ENCODE measurements at places on chromosomes 16 and 17.

- DNase-seq: no peak
- H3K27me3 ChIP-seq: no peaks in the 10 kb centered on the region
- peak overlapping the region; percentile 82 for H3K27ac ChIP-seq
These were observed 274.0 kb downstream of the PHKB start for GRCh38 chr16:47734987-47735594.

- H3K4me3 ChIP-seq: no peak overlapping the region
- H3K27ac ChIP-seq: no peak overlapping the region
- H3K36me3 ChIP-seq: no peaks in the 10 kb centered on the region
- no peaks in the 10 kb centered on the region for H3K27me3 ChIP-seq
These were observed 405.9 kb downstream of the SHISA9 start for GRCh38 chr16:13307255-13307654.

GRCh38 chr16:13150181-13150885, 248.9 kb downstream of the SHISA9 start:
- no peak for DNase-seq
- H3K27ac ChIP-seq: no peak overlapping the region
- H3K36me3 ChIP-seq: no peaks in the 10 kb centered on the region
- no peaks in the 10 kb centered on the region for H3K4me1 ChIP-seq
- H3K27me3 ChIP-seq: peaks cover 3% of the 10 kb centered on the region

GRCh38 chr17:2302778-2303203, 794 bp downstream of the SMG6 start:
- peak overlapping the region; percentile 96 for H3K27ac ChIP-seq
- H3K4me3 ChIP-seq: peak overlapping the region; percentile 87
- H3K36me3 ChIP-seq: peaks cover 11% of the 10 kb centered on the region
- H3K4me1 ChIP-seq: peaks cover 9% of the 10 kb centered on the region
- no peaks in the 10 kb centered on the region for H3K27me3 ChIP-seq

DNA sequence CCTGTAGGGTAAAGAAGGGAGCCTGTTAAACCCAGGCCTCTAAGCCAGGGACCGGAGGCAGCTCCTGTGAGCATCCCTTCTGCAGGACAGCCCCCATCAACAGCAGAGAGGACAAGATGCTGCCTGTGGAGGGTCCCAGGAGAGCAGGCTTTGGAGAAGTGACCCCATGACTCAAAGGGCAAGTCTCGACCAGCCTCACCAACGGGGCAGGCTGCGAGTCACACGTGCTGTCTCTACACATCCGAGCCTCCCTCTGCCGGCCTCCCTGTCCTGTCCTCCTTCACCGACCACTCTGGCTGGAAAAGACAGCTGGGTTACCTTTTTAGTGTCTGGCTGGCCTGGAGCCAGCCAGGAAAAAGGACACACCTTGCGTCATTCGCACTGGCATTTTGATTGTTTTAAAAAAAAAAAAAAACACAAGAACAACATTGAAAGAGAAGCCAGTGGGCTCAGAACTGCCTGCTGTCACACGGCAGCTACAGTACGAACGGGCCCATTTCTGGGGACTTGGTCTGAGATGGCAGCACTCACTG, 74.5 kb upstream of the RCVRN start:
- H3K4me1 ChIP-seq: no peaks in the 10 kb centered on the region
- no peak overlapping the region for H3K4me3 ChIP-seq
- no peak for DNase-seq
- H3K27ac ChIP-seq: peak overlapping the region; percentile 51
- H3K36me3 ChIP-seq: no peaks in the 10 kb centered on the region
- peaks cover 12% of the 10 kb centered on the region for H3K27me3 ChIP-seq

DNA sequence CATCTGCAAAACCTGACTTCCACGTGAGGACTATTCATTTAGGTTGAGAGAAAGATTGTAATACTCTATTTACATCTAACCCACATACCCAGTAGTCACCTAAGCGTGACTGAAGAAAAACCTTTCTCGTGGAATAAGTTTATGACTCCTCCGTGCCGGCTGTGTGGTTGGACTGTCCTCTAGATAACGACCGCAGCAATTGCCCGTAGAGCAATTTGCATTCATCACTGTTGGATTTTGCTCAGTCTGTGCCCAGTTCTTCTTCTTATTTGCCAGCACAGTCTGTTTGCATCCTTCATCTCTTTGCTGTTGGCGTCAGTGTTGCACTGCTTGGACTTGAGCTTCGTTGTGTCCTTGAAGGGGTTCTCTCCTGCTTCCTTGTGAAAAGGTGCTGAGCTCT, 131.3 kb downstream of the CYB561 start:
- H3K27me3 ChIP-seq: no peaks in the 10 kb centered on the region
- peaks cover 2% of the 10 kb centered on the region for H3K4me1 ChIP-seq
- H3K4me3 ChIP-seq: no peak overlapping the region

DNA sequence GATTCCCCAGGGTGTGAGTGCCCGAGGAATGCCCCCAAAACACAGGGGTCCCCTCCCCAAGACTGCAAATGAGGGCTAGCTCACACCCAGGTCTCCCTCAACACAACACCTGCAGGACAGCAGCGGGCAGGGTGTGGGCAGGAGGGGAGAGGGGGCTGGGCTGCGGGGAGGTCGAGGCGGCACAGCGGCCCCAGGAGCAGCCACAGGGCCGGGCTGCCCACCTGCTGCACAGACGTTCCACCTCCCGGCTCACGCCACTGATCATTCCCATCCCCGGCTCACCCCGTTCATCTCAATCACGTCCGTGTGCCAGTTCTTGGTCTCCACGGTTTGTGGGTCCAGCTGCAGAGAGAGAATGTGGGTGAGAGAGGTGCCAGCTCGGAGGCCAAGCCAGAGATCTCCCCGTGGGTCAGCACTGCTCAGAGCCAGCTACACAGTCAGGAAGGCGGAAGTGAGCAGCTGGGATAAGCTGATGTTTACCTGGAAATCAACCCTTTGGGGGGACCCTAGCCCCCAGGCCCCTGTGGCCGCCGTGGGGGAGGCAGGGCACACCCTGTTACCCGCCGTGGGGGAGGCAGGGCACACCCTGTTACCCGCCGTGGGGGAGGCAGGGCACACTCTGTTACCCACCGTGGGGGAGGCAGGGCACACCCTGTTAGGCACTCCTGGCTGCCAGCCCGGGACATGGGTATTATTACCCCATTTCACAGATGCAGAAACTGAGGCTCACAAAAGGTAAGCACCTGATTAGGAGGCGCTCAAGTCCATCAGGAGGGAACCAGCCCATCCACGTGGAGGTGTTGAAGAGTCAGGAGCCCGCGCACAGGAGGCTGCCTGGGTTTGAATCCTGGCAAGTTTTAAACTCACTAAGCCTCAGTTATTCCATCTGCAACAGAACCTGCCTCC, 16.1 kb downstream of the TIMM22 start:
- no peak overlapping the region for H3K27ac ChIP-seq
- H3K4me1 ChIP-seq: no peaks in the 10 kb centered on the region
- no peak overlapping the region for H3K4me3 ChIP-seq
- no peaks in the 10 kb centered on the region for H3K27me3 ChIP-seq
- DNase-seq: no peak

- H3K27me3 ChIP-seq: no peaks in the 10 kb centered on the region
- H3K27ac ChIP-seq: peak overlapping the region; percentile 56
- H3K4me3 ChIP-seq: no peak overlapping the region
- peaks cover 8% of the 10 kb centered on the region for H3K4me1 ChIP-seq
- DNase-seq: no peak
These were observed 31.0 kb upstream of the TRAP1 start for GRCh38 chr16:3748307-3748706.

DNA sequence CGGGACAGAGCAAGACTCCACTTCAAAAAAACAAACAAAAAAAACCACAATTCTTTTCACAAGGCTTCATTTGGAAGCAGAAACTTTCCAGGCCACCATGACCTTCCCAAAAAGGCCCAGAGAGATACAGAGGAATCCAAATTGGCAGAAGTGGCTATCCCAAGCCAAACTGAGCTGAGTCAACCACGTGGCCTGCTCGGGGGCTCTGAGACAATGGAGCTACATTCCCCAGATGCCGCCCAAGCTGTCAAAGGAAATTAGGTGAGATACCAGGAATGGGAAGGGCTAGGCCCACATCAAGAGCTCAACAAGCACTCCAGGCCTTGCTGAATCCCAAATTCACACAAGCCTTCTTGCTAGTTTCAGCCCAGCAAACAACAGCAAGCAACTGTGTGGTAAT, 5.7 kb upstream of the EXOSC6 start:
- H3K27ac ChIP-seq: no peak overlapping the region
- H3K36me3 ChIP-seq: peaks cover 24% of the 10 kb centered on the region
- no peaks in the 10 kb centered on the region for H3K27me3 ChIP-seq
- H3K4me3 ChIP-seq: no peak overlapping the region

GRCh38 chr16:68090533-68090932, 5.4 kb downstream of the NFATC3 start:
- no peak for DNase-seq
- no peaks in the 10 kb centered on the region for H3K27me3 ChIP-seq
- peaks cover 41% of the 10 kb centered on the region for H3K4me1 ChIP-seq
- peaks cover under 1% of the 10 kb centered on the region for H3K36me3 ChIP-seq
- H3K27ac ChIP-seq: no peak overlapping the region
- H3K4me3 ChIP-seq: no peak overlapping the region

GRCh38 chr17:37527249-37527851, 37.7 kb downstream of the DUSP14 start:
- no peak overlapping the region for H3K4me3 ChIP-seq
- H3K4me1 ChIP-seq: no peaks in the 10 kb centered on the region

DNA sequence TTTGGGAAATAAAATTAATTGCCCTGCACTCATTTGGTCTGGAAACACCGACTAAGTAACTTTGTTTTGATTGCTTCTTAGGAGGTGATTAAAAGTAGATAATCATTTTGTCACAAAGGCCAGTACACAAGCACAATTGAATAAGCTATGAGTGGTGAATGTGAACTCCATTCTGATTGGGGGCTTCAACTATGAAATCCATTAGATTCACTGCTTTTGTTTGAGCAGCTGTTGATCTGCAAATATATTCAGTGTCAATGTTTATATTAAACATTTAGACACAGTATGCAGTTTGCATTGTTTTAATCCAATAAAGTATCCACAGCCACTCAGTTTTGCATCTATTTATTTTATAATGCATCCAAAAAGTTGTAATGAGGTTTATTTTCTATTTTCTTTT, 817.5 kb downstream of the CDH11 start:
- peaks cover 14% of the 10 kb centered on the region for H3K27me3 ChIP-seq
- H3K27ac ChIP-seq: no peak overlapping the region
- no peak for DNase-seq
- no peaks in the 10 kb centered on the region for H3K36me3 ChIP-seq

DNA sequence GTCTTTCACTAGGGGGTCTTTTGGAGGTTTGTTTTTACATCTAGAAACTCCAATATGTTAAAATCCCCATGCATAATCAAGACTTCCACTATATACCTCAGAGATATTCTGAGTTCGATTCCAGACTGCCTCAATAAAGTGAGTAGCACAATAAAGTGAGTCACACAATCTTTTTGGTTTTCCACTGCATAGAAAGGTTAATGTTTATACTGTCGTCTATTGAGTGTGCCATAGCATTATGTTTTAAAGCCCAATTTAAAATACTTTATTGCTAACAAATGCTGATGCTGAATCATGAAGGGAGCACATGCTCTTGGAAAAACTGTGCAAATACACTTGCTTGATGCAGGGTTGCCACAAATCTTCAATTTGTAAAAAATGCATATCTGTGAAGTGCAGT, 227.5 kb upstream of the ZFHX3 start:
- H3K36me3 ChIP-seq: no peaks in the 10 kb centered on the region
- DNase-seq: no peak
- no peak overlapping the region for H3K4me3 ChIP-seq
- peaks cover 16% of the 10 kb centered on the region for H3K27me3 ChIP-seq

DNA sequence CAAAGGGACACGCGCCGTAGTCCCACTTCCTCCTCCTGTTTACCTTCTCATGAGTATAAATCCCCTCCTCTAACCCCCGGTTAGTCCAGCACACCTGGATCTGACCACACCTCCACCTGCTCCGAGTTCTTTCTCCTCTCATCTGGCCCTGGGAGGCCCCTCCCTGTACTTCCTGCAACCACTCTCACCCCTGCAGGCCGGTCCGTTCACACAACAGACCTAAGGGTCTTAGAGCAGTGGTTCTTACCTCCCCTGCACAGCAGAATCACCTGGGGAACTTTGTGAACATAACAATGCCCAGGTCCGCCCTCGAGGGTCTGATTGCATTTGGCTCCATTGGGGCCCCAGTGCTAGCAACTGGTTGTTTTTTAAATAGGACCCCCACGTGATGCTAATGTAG, 24.8 kb downstream of the TMEM114 start:
- H3K4me1 ChIP-seq: peaks cover 7% of the 10 kb centered on the region
- H3K27ac ChIP-seq: no peak overlapping the region
- no peak for DNase-seq
- no peaks in the 10 kb centered on the region for H3K36me3 ChIP-seq
- no peaks in the 10 kb centered on the region for H3K27me3 ChIP-seq
- no peak overlapping the region for H3K4me3 ChIP-seq

DNA sequence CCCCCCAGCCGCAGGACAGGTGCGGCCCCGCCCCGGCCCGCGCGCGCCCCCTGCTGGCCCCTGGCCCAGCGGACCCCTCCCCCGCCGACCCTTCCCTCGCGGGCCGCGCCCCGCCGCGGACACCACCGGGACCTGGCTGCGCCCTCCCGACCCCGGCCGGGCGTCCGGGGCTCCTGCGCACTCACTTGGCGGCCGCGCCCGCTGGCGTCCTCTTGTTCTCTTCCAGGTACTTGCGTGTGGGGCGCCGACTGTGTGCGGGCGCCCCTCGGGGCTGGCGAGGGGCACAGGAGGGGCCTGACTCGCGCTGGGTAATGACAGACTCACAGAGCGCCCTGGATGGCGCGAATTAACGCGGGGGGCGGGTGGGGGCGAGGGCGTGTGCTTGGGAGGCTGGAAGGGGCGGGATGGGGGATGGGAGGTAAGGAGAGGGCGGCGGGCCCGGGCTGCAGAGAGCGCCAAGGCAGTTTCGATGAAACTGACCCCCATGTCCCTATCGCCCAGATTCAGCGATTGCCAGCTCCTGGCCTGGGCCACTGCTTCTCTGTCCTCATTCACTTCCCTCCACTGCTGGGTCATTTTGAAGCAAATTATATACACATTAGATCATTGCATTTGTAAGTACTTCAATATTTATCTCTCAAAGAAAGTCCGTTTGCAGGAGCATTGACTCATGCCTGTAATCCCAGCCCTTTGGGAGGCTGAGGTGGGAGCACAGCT, 445 bp upstream of the DBNDD1 start:
- peaks cover 2% of the 10 kb centered on the region for H3K36me3 ChIP-seq
- H3K27me3 ChIP-seq: no peaks in the 10 kb centered on the region
- H3K4me1 ChIP-seq: peaks cover 23% of the 10 kb centered on the region
- peak; percentile 74 for DNase-seq

- no peak for DNase-seq
- no peak overlapping the region for H3K4me3 ChIP-seq
- no peak overlapping the region for H3K27ac ChIP-seq
- H3K36me3 ChIP-seq: no peaks in the 10 kb centered on the region
These were observed 33.9 kb downstream of the CMTM4 start for GRCh38 chr16:66662445-66663194.

DNA sequence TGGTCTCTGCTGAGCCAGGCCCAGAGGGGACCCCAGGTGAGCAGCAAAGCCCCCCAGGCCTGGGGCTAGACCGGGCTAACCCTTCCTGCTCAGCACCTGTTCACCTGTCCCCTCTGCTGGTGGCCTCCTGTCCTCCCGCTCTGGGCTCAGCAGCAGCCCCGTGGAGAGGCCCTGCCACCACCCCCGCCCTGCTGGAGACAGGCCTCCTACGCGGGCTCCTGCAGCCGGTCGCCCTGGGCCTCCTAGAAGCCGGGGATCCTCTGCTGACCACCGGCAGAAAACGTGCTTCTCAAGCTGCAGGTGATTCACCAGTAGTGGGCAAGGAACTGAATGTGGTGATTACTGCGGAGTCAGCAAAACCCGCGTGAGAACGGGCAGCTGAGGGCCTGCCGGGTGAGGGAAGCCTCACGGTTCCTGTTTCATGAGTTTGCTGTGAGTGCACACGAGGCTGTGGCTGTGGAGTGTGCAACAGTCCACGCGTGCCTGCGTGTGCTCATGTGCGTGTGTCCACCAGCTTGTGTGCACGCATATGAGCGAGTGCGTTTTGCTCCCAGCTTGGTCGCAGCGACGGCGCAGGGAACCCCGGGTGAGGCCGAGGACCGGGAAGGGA, 792 bp downstream of the SECTM1 start:
- H3K27ac ChIP-seq: no peak overlapping the region
- peak overlapping the region; percentile 16 for H3K4me3 ChIP-seq
- no peak for DNase-seq
- H3K36me3 ChIP-seq: no peaks in the 10 kb centered on the region

Measured in progenitor cell of endocrine pancreas (in vitro differentiated cells).